ENCODE measurements at places on chromosomes 16 and 17. TPM values are rescaled to one million over a fixed set of nuclear protein-coding genes. Genes with fewer than 3 reads are reported as not detected.

The MRPL58 gene
- 16.7 TPM for total RNA-seq

The CDH1 gene
- 425 TPM for total RNA-seq

The RAB37 gene
- total RNA-seq: 5.1 TPM

The SULT1A1 gene
- 23.2 TPM for total RNA-seq

The CD300H gene
- total RNA-seq: not detected

The CACNA1G gene
- 0.26 TPM for total RNA-seq

The HAP1 gene
- 1.9 TPM for total RNA-seq

The OMG gene
- total RNA-seq: 2.3 TPM

The RHBDL1 gene
- 5.5 TPM for total RNA-seq

The CHMP6 gene
- total RNA-seq: 31.5 TPM

The TRIM72 gene
- 0.06 TPM for total RNA-seq

The SLC22A31 gene
- 1.6 TPM for total RNA-seq

The CLCN7 gene
- 111 TPM for total RNA-seq

The PPP1R27 gene
- not detected for total RNA-seq

The DLX3 gene
- total RNA-seq: 0.26 TPM

The TEDC2 gene
- total RNA-seq: 0.60 TPM

The KRT20 gene
- total RNA-seq: 0.32 TPM

The VMO1 gene
- 3.9 TPM for total RNA-seq

The KRTAP9-3 gene
- not detected for total RNA-seq

The KRTAP4-9 gene
- total RNA-seq: not detected

The RNF213 gene
- total RNA-seq: 147 TPM

The IKZF3 gene
- 5.8 TPM for total RNA-seq

Measured in mucosa of gallbladder (tissue), 1 donor.